Left colon (tissue), 2 donors: ENCODE measurements at places on chromosomes 4 and X. TPM values are rescaled to one million over a fixed set of nuclear protein-coding genes. Genes with fewer than 3 reads are reported as not detected.

The ADGRA3 gene
- total RNA-seq, result 60.6 TPM

GRCh38 chrX:134865682-134866255, 125.0 kb upstream of the SMIM10 start:
- DNase-seq, result no peak

GRCh38 chr4:37440501-37440900, 196.0 kb downstream of the NWD2 start:
- no peak for DNase-seq

DNA sequence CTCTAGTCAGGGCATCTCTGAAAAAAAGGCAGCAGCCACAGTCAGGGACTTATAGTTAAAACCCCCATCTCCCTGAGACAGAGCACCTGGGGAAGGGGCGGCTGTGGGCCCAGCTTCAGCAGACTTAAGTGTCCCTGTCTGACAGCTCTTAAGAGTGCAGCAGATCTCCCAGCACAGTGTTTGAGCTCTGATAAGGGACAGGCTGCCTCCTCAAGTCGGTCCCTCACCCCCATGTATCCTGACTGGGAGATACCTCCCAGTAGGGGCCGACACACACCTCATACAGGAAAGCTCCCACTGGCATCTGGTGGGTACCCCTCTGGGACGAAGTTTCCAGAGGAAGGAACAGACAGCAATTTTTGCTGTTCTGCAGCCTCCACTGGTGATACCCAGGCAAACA, 129.0 kb downstream of the ANXA5 start:
- no peak for DNase-seq

The GPR101 gene
- total RNA-seq, result not detected

The SFRP2 gene
- total RNA-seq, result 49.3 TPM

DNA sequence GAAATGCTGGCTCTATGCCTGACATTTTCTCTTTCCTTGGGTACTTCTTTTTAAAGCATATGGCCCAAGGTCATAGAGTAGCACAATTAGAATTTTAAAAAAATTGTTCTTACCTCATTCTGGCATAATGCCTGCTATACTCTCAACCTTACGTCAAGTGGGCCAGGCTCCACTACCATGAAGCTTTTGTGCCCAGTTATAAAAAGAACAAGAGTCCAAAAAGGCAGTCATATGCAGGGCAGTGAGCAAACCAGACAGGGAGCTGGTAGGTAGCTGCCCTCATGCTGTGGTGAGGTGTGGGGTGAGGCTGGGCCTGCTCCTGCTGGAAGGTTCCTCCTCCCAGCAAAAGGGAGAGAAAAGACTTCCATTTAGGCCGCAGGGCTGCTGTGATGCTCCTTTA, 64.4 kb upstream of the UCP1 start:
- no peak for DNase-seq

GRCh38 chr4:56129431-56129861, 180.7 kb downstream of the CEP135 start:
- DNase-seq, result peak; percentile 81

GRCh38 chrX:125710403-125711062, 390.9 kb downstream of the TEX13C start:
- no peak for DNase-seq

DNA sequence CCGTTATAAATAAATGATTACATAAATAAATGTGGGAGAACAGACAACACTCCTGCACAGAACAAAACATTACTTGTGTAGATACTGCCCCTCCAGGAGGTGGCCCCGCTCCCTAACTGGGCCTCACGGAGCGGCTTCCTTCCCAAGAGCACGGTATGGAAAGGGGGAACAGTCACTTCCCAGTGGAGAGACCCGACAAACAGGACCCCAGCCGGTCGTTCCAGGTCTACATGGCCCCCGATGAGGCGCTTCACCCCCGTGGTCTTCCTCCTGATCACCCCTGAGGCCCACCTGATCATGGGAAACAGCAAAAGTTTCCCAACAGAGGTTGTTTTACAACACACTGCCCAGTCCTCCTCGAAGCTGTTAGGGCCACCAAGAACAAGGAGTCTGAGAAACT, 6.6 kb upstream of the SLC6A8 start:
- DNase-seq, result no peak

The JCHAIN gene
- 114 TPM for total RNA-seq

- no peak for DNase-seq
Observed at GRCh38 chr4:89242216-89242615, 65.4 kb downstream of the GPRIN3 start.

The HAND2 gene
- 2.0 TPM for total RNA-seq

GRCh38 chrX:120732461-120732860, 102.6 kb upstream of the C1GALT1C1 start:
- DNase-seq, result no peak

DNA sequence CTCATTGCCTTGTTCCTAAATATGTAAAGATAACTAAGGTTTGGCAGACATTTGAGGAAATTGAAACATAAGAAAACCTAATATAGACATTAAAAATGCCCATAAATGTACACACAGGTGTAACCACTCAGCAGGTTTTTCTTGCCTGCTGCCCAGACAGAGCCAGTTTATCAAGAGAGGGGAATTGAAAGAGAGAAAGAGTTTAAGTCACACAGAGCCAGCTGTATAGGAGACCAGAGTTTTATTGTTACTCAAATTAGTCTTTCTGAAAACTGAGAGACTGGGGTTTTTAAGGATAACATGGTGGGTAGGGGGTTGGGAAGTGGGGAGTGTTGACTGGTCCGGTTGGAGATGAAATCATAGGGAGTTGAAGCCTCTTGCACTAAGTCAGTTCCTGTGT, 119.0 kb downstream of the CFAP299 start:
- DNase-seq, result no peak

The MSN gene
- total RNA-seq, result 52.8 TPM

The CA5B gene
- 7.7 TPM for total RNA-seq

DNA sequence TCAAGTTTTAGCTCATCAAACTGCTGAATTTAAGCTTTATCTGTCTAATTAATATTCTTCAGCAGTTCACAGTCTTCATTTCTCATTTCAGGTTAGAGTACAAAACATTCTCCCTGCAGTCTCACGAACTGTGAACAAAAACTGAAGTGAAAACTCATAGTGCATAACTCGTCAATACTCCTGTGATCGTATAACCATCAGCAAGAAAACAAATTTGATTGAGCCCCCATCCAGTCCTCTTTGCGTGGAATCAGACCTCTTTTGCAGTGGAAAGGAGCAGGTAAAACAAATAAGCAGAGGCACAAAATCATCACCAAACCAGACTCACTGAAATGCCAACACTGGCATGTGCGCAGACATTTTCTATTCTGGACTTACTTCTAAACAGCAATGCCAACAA, 12.7 kb downstream of the ADAM29 start:
- no peak for DNase-seq

DNA sequence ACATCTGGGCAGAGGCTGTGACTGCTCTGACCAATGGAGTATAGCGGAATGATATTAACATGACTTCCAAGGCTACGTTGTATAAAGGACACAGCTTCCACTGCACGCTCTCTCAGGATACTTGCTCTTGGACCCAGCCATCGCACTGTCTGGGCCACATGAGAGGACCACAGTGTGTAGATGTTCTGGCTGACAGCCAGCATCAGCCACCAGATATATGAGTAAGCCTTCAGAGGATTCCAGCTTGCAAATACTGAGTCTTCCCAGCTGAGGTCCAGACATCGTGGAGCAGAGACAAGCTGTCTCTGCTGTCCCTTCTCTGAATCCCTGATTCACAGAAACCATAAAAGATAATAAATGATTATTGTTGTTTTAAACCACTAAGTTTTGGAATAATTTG, 146.8 kb upstream of the USP9X start:
- DNase-seq, result no peak

- DNase-seq, result no peak
Observed at GRCh38 chrX:150217609-150218008, 145.5 kb upstream of the MAMLD1 start.

GRCh38 chrX:153926858-153927671, 1.0 kb upstream of the ARHGAP4 start:
- DNase-seq, result peak; percentile 69

DNA sequence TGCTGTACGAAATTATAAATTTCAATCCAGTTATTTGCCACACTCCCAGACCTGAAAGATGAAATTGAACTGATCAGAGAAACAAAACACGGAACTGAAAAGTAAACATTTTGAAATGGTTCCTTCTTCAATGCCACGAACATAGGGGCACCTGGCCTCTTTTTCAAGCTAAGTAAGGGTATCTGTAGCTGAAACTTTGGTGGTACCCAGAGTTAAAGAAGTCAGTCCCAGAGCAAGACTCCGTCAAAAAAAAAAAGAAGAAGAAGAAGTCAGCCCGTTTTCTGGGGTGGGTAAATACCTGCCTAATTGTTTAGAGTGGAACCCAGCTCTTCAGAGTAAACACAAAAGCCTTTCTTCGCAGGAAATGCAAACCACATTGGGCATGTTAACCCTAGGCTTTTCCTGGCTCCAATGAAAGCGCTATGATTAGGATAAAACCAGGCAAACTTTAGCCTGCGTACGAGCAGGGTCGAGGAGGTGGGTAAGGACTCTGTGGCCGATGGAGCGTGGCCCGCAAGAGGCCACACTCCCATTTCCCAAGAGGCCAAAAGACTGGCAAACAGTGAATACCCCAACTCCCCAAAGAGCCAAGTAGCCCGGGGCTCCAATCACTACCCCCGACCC, 1.3 kb downstream of the ANTXR2 start:
- no peak for DNase-seq

- no peak for DNase-seq
Observed at GRCh38 chr4:73701116-73701515, 39.3 kb upstream of the CXCL8 start.

The WDR1 gene
- total RNA-seq, result 457 TPM

GRCh38 chr4:121277194-121278105, 103.4 kb downstream of the QRFPR start:
- DNase-seq, result peak; percentile 19

DNA sequence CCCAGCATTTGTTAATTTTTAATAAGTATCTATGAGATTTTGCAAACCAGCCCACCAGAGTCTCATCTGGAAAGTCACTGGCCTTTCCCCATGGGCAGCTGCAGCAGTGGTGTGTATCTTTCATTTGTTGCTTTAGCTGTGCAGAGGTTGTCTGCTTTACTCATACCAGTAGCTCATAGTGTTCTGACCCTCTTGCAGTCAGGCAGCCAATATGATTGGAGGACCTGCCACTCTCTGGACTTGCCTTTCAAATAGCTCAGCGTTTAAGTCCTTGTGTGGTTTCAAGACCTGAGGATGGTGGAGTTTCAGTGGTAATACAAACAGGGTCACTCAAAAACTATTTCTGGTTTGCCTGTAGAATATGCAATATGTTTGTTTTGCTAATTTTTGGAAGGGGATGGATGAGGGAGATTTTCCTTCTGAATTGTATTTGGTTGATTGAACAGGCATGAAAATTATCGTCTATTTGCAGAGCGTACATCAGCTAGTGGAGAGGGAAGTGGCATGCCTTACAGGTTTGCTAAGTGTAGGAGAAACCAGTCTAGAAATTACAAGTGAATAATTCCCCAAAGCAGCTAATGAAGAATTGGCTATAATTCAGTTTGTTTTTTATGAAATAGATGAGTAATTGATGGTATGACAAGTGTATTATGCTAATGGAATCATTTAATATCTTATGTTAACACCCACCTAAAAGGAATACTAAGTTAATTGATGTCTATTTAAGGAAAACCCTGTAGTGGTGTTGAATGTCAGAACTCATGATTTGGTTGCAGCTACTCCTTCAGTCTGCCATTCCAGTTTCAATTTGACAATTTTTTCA, 8.9 kb downstream of the POLA1 start:
- no peak for DNase-seq

DNA sequence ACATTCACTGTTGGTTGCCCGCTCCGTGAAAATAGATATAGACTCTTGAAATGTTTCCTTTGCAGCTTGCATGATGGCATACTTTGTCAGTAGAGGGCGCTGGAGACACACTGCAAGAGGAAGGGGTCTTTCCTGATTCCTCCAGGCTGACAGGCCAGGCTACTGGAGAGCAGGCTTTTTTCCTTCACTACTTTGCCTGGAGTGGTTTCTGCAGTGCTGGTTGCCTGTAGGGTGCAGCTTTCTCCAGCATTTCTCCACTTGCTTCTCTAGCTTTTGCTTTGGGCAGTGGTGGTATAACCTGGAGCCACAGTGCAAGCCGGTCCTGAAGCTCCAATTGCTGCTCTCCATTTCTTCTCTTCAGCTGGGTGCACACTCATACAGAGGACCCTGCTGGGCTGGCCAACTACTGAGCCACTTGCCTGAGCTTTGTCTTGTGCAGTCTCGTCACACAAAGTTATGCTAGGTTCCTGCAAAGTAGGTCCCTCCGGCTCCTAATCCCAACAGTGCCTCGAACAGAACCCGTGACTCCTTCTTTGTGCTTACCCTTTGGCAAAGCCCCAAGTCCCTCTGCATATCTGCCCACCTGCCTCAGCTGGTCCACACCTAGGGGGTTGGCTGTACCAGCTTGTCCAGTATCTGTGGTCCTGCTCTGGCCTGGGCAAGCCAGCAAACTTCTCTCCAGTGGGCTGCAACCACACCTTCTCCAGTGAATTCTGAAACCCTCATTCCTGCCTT, 46.3 kb downstream of the RASSF6 start:
- peak; percentile 55 for DNase-seq

- DNase-seq, result no peak
Observed at GRCh38 chr4:70712604-70713452, 8.9 kb upstream of the RUFY3 start.

- no peak for DNase-seq
Observed at GRCh38 chr4:176844448-176844847, 51.7 kb upstream of the VEGFC start.

The GPRIN3 gene
- total RNA-seq, result 16.6 TPM
